Smooth muscle cell of bladder (primary cell): ENCODE measurements at places on chromosomes 3 and 15. TPM values are rescaled to one million over a fixed set of nuclear protein-coding genes. Genes with fewer than 3 reads are reported as not detected.

The MINAR1 gene
- total RNA-seq: 0.57 and 0.65 TPM in 2 replicates

The SLCO2A1 gene
- under 0.01 TPM in 2 replicates for total RNA-seq

The INO80 gene
- total RNA-seq: 16.2 and 18.3 TPM in 2 replicates

The STAC gene
- 1.7 and 3.8 TPM in 2 replicates for total RNA-seq

The PRR20G gene
- not detected in 2 replicates for total RNA-seq

The FAM162A gene
- 19.1 and 35.6 TPM in 2 replicates for total RNA-seq

The IL12A gene
- total RNA-seq: 0.43 and 1.6 TPM in 2 replicates

The FHIT gene
- 0.28 and 1.1 TPM in 2 replicates for total RNA-seq

The GPX1 gene
- 436 and 442 TPM in 2 replicates for total RNA-seq

The PCLAF gene
- 14.7 and 32.0 TPM in 2 replicates for total RNA-seq

The NCKIPSD gene
- total RNA-seq: 9.1 and 9.2 TPM in 2 replicates

The SAXO2 gene
- 0.65 and 3.1 TPM in 2 replicates for total RNA-seq

The TRH gene
- total RNA-seq: 0.37 TPM in 1 of 2 replicates, not detected in the other

The CCDC13 gene
- total RNA-seq: 0.74 and 1.1 TPM in 2 replicates

The GOLGA8M gene
- 0.28 and 0.92 TPM in 2 replicates for total RNA-seq

The CEP152 gene
- 4.7 and 8.0 TPM in 2 replicates for total RNA-seq

The GHRL gene
- total RNA-seq: not detected in 2 replicates

The DLL4 gene
- 0.46 and 0.85 TPM in 2 replicates for total RNA-seq

The LMAN1L gene
- total RNA-seq: not detected in 2 replicates

The RAB6B gene
- 0.14 and 0.37 TPM in 2 replicates for total RNA-seq

The TNIK gene
- total RNA-seq: 14.9 and 30.2 TPM in 2 replicates

The NRROS gene
- total RNA-seq: 0.28 and 0.46 TPM in 2 replicates

The HAPLN3 gene
- total RNA-seq: 4.7 and 9.8 TPM in 2 replicates

The PAK6 gene
- not detected in 2 replicates for total RNA-seq

The TPRG1 gene
- total RNA-seq: 0.43 and 0.55 TPM in 2 replicates

The LRRC2 gene
- 6.0 and 6.8 TPM in 2 replicates for total RNA-seq

The PRR23E gene
- total RNA-seq: not detected in 2 replicates

The GOLGA8R gene
- 2.1 and 3.1 TPM in 2 replicates for total RNA-seq

The SCN5A gene
- total RNA-seq: 0.37 and 0.43 TPM in 2 replicates

The CLDN18 gene
- not detected in 2 replicates for total RNA-seq

The TGM5 gene
- not detected in 2 replicates for total RNA-seq

The UBAP1L gene
- 0.71 and 1.4 TPM in 2 replicates for total RNA-seq

The PRR23B gene
- total RNA-seq: not detected in 2 replicates
